PC-9 (cell line): ENCODE measurements at places on chromosomes 3 and 15. TPM values are rescaled to one million over a fixed set of nuclear protein-coding genes. Genes with fewer than 3 reads are reported as not detected.

Gene SH2D7
- total RNA-seq, result not detected in 2 replicates

Gene PSTPIP1
- not detected in 2 replicates for total RNA-seq

Gene CYP8B1
- not detected in 2 replicates for total RNA-seq

Gene TRPC1
- 3.8 and 6.9 TPM in 2 replicates for total RNA-seq

Gene BNC1
- total RNA-seq, result 0.70 and 0.83 TPM in 2 replicates

DNA sequence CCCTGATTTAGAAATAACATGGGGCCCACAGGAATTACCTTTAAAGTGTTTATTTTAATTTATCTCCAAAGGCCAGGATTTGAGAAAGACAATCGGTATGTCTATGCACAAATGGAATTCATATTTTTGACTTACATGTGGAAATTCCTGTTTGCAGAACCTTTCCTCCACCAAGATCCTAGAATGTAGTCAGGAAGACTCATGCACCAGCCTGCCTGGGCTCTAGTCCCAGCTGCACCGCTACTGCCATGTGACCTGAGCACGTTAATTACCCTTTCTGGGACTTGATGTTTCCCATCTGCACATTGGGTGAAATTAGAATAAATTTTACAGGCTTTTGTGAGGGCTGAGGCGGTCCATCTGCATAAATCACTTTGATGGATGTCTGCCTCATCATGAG lies 194.2 kb downstream of the ATP10A start:
- DNase-seq, result no peak

DNA sequence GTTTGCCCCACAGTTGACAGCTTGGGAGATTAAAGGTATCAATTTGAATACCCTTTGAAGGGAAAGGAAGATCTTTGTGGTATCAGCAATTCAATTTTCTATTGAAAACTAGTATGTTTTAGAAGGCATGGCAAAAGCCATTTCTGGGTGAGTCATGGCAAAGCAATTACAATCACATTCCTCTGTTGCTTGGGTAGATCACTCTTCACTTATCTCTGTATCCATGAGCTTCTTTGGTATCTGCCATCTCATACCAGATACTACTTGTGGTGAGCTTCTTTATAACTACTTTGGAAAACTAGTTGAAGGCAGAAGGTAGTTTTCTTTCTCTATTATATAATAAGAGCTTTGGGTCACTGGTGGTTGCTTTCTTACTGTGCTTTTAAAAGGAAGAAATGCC lies 28.3 kb upstream of the LSAMP start:
- no peak for DNase-seq

- DNase-seq, result no peak
These were observed 590.0 kb upstream of the ADAMTS9 start for GRCh38 chr3:65277798-65278197.

DNA sequence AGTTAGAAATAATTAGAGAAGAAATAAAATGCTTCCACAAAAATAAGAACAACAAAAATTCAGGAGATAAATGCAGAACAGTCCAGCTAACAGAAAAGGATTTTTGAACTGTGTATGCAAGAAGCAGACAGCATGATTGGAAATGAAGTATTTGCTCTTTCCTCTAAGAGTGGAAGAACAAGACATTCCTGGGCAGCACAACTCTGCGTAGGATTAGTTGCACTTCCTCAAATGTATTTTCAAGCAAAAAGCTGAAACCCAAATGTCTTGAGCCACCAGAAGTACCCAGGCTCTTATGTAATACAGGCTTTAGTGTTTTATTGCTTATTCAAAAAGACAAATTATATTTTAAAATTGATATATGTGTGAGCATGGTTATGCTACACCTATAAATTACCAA lies 127.2 kb downstream of the ZBTB20 start:
- DNase-seq, result no peak

- DNase-seq, result no peak
These were observed 169.3 kb upstream of the BHLHE40 start for GRCh38 chr3:4809922-4810321.

DNA sequence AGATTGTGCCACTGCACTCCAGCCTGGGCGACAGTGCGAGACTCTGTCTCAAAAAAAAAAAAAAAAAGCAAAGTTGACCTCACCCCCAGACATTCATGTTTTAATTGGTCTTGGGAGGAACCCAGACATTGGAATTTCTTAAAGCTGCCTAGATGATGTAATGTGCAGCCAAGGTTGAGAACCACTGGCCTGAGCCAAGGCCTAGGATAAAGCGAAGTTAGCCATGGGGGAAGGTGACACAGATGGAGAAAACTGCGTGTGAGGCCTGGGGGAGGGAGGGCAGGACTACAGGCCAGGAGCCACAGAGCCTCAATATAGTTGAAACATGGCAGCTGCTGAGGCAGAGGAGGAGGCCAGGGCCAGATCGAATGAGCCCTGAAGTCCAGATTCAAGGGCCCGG lies 21.0 kb downstream of the GLB1 start:
- no peak for DNase-seq
